ENCODE measurements at places on chromosomes 1 and 21.

DNA sequence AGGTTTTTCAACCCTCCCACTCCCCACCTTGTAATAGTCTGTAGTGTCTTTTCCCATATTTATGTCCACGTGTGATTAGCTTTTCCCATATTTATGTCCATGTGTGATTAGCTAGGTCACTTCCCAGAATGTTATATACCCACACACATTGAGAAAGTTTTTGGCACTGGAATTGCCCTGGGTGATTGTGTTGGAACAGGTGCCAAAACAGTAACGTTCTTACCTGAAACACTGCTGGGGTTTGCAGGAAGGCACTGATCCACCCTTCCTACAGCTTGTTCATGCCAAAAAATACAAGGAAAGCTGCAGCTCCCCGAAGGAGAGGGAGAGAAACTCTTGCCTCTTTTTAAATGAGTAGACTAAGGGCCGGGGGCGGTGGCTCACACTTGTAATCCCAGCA is 68.0 kb upstream of the CXADR start:
- no peak for DNase-seq

DNA sequence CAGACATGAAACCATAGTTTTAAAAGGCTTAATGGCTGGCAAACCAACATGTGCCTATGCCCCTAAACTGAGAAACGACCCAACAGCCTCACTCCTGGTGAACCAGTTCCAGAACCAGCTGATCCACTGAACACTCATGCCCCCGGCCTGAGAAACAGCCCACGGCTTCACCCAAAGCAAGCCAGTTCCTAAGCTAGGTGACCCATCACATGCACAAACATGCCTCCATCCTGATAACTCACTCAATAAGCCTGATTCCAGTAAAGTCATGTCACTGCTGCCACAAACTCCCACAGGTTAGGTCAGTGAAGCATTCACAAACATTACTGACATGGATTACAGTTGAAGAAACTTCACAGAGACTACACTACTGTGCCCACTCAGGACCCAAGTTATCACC is 161.6 kb downstream of the USH2A start:
- DNase-seq = no peak

GRCh38 chr1:78688697-78689096 is 39.1 kb downstream of the IFI44 start:
- no peak for DNase-seq

- DNase-seq = no peak
These were observed 110.8 kb upstream of the SOD1 start for GRCh38 chr21:31548688-31549087.

- DNase-seq = no peak
These were observed 75.9 kb downstream of the CDC14A start for GRCh38 chr1:100428160-100428559.

DNA sequence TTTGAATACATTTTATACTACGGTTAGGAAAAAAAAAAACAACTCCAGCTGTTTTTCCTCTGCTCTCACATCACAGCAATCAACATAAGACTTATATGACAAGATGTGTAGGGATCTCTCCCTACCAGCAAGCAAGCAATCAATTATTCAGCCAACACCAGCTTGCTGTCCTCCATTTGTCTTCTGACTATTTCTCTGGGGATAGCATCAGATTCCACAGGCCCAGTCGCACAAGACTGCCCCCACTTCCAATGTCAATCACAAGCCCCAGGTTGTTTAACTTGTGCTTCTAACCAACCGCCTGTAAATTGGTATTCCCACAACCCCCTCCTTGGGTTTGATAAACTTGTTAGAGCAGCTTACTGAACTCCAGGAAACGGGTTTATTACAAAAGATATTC is 873.1 kb upstream of the TMPRSS15 start:
- DNase-seq = no peak

DNA sequence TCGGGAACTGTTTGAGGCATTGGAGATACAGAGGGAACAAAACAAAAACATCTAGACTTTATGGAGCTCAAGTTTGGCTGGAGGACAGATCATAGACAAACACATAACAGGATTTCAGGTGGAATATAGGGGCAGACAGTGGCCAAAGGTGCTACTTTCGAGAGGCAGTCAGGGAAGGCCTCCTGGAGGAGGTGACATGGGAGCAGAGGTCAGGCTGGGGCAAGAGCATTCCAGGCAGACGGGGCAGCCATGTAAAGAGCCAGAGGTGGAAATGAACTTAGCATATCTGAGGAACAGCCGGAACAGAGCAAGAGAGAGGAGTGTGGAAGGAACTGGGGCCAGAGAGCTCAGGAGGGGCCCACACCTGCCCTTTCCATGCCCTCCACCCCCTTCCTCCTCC is 122.3 kb downstream of the DMRTB1 start:
- DNase-seq = no peak

DNA sequence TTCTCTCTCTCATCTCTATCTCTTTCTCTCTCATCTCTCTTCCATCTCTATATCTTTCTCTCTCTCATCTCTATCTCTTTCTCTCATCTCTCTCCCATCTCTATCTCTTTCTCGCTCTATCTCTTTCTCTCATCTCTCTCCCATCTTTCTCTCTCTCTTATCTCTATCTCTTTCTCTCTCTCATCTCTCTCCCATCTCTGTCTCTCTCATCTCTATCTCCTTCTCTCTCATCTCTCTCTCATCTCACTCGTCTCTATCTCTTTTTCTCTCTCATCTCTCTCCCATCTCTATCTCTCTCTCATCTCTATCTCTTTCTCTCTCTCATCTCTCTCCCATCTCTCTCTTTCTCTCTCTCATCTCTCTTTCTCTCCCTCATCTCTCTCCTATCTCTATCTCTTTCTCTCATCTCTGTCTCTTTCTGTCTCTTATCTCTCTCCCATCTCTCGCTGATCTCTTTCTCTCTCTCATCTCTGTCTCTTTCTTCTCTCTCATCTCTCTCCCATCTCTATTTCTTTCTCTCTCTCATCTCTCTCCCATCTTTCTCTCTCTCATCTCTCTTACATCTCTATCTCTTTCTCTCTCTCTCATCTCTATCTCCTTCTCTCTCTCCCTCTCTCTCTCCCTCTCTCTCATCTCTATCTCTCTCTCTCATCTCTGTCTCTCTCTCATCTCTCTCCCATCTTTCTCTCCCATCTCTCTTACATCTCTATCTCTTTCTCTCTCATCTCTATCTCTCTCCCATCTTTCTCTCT is 388.7 kb downstream of the NPHP4 start:
- DNase-seq = no peak

GRCh38 chr1:89191314-89191713 is 7.4 kb downstream of the GBP4 start:
- DNase-seq = no peak

- peak; percentile 79 for DNase-seq
These were observed 316 bp downstream of the AP4B1 start for GRCh38 chr1:113904293-113904673.

DNA sequence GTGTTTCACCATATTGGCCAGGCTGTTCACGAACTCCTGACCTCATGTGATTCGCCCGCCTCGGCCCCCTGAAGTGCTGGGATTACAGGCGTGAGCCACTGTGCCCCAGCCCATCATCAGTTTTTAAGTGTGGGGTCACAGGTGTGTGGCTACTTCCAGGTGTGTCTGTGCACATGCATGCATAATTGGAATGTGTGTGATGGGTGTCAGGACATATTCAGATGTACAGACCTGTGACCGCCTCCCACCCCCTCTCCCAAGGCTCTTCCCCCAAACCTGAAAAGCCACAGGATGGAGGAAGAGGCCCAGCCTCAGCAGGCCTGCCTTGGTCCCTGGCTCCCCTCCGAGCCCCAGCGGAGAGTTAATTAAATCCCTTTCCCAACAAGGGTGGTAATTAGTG is 37.3 kb upstream of the CSF3R start:
- peak; percentile 44 for DNase-seq

GRCh38 chr1:167489571-167490340 is 28.6 kb downstream of the CD247 start:
- no peak for DNase-seq

DNA sequence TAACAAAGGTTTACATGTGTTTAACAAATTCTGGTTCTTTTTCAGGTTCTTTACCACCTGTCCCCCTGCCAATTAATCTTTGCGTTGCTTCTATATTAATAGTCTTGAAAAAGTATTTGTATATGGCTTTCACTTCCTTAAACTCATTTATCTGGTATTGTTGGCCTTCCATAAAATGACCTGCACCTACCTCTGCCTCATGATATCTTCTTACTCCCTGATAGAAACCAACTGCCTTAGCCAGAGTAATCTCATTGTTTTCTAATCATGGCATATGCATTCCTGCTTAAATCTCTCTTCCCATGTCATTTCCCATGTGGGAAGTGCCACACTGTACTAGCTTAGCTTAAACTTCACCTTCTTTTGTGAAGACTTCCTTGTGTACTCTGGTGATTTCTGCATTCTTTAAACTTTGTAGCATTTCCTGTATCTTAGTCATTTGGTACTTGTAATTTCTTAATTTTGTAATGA is 8.7 kb downstream of the SMG7 start:
- DNase-seq = no peak

DNA sequence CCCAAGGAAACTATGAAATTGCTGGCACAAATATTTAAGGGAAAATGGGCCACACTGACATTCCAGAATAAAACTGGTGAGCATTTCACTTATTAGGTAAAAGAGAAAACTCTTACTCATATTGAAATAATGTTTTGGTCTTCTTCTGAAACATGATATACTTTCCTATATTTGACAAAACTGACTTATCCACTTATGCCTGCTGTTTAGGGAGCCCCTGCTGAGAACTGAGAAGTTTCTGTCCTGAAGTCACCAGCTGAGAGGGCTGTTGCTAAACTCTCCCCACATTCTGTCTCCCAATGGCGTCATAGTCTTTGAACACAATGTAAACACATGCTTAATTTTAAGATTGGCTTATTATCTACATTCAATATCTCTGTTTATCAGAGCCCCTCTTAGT is 46.8 kb upstream of the ZC3H11B start:
- DNase-seq = peak; percentile 83

GRCh38 chr1:152035539-152036266 is 1.1 kb downstream of the S100A11 start:
- DNase-seq = no peak

- DNase-seq = peak; percentile 38
These were observed 230.1 kb downstream of the DUSP10 start for GRCh38 chr1:221511797-221512196.

GRCh38 chr1:87100271-87100670 is 185.8 kb downstream of the HS2ST1 start:
- no peak for DNase-seq

DNA sequence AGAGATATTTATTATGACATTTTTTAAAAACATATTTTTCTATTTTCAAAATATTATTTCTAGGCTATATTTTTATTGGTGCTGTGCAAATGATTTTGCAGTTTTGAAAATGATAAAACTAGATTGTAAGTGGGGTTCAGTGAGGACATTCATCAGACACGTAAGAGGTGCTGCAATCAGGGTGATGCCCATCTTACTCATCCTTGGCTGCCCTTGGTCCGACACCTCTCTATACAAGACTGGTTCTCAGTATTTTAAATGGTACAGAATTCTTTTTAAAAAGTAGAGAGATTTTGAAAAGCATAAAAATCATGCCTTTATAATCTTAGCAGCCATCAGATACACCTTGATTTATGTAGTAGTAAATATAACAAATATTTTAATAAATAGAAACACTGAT is 24.0 kb downstream of the HENMT1 start:
- no peak for DNase-seq

- DNase-seq = no peak
These were observed 31.2 kb upstream of the LAPTM5 start for GRCh38 chr1:30788580-30789387.

DNA sequence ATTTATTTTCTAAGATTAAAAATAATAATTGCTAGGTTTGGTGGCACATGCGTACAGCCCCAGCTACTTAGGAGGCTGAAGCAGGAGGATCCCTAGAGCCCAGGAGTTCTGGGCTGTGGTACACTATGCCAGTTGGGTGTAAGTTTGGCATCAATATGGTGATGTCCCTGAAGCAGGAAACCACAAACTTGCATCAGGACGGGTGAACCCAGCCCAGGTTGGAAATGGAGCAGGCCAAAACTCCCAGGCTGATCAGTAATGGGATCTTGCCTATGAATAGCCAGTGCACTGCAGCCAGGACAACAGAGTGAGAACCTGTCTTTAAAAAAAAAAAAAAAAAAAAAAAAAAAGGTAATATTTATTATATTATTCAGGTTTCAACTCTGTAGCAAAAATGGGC is 92.4 kb upstream of the PGD start:
- DNase-seq = no peak

GRCh38 chr1:208997726-208998312 is 585.7 kb upstream of the CAMK1G start:
- no peak for DNase-seq

GRCh38 chr1:59020151-59020997 is 236.5 kb upstream of the JUN start:
- DNase-seq = no peak

DNA sequence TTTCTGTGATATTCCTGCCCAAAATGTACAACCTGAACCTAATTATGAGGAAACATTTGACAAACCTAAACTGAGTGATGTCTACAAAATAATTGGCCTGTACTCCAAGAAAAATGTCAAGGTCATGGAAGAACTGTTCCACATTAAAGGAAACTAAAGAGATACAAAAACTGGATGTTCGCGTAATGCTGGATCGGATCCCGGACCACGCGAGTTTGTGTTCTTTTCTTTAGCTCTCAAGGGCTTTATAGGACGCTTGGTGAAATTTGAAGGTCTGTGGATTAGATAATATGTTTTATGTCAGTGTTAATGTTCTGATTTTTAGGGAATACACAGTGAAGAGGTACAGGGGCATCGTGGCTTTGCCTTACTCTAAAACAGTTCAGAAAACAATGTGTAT is 400.5 kb downstream of the CAMTA1 start:
- DNase-seq = no peak

DNA sequence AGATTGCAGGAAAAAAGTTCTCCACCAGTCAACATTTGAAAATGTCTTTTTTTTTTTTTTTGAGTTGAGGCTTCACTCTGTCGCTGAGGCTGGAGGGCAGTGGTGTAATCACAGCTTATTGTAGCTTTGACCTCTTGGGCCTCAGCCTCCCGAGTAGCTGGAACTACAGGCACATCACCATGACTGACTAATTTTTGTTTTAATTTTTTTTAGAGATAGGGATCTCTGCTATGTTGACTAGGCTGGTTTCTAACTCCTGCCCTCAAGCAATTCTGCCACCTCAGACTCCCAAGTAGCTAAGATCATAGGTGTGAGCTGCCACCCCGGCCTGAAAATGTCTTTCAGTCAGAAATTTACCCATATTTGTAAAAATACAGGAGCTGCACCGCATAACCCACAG is 30.6 kb upstream of the USP24 start:
- no peak for DNase-seq

- DNase-seq = no peak
These were observed 29.6 kb downstream of the DUSP10 start for GRCh38 chr1:221712198-221712684.

DNA sequence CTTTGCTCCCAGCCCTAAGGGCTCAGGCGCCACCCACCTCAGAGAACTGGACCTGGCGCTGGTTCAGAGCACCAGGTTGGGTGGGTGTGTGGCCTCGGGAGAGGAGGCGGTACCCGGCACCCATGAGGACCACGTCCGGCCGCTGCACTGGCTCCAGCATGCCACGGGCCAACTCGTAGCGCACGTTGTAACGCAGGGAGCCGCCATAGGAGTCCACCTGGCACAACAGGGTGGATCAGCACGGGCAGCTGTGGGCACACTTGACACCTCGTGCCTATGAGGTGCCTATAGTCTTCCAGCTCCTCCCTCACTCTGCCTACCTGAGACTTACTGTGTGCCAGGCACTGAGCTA is 56.5 kb downstream of the HSPG2 start:
- no peak for DNase-seq

Measured in NCI-H146 (cell line).